ENCODE measurements at places on chromosomes 2 and 18.

DNA sequence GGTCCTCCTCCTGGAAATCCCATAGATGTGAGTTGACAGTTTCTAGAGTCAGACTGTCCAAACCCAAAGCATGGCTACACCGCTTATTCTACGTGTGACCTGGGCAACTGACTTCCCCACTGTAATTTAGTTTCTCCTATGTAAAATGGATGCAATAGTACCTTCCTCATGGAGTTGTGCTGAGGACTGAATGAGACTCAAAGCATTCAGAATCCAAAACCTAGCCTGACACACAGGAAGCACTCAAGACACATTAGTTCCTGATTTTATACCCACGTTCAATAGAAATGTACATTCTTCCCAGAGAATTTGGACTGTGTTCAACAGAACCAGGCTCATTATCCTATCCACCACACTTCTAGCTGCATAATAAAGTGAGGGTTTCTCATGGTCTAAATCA is 88.8 kb downstream of the STK39 start:
- ATAC-seq, result no peak

- no peak for ATAC-seq
Observed at GRCh38 chr18:62721839-62722795, 6.8 kb downstream of the PHLPP1 start.

- ATAC-seq, result peak; percentile 47
Observed at GRCh38 chr2:26251893-26252292, 7.2 kb downstream of the HADHB start.

- no peak for ATAC-seq
Observed at GRCh38 chr2:181670632-181671031, 9.7 kb downstream of the NEUROD1 start.

DNA sequence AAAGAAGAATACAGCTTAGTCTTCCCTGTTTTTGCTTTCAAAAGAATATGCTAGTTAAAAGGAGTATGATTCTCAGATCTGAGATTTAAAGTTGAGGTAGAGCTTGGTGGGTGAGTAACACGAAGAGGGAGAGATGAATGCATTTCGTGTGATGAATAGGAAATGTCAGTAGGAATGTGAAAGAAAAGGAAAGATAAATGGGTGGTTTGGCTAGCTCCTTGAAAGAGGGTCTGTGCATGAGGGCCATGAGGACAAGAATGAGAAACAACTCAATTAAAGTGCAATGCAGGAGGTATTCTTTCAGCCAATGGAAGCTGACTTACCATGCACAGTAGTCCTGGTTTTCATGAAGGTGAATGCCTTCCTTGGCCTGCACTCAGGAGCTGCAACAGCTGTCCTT is 248.2 kb downstream of the HNMT start:
- no peak for ATAC-seq

GRCh38 chr18:63119647-63120046 is 199.9 kb downstream of the BCL2 start:
- ATAC-seq, result peak; percentile 77

GRCh38 chr2:54386585-54386984 is 69.5 kb upstream of the SPTBN1 start:
- ATAC-seq, result no peak

- ATAC-seq, result no peak
Observed at GRCh38 chr2:189047171-189047888, 73.2 kb downstream of the COL3A1 start.

DNA sequence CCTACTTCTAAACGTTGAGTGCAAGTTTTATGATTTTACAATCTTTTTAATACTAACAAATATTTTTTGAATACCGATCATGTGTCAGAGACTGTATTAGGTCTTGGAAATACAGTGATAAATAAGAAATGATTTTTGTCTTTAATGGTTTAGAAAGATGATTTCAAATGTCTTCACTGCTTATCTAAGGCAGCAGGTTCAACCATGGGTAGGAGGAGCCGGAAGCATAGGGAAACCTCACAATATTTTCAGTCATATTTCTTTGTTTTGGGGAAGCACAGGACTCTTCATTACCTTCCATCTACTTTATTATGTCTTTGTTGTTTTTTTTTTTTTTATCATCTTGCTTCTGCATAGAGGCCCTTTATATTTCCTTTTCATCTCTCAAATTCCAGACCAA is 165.2 kb upstream of the EPC2 start:
- ATAC-seq, result no peak

GRCh38 chr2:79740879-79741443 is 228.1 kb downstream of the CTNNA2 start:
- no peak for ATAC-seq

- ATAC-seq, result peak; percentile 90
Observed at GRCh38 chr2:37343537-37344434, 644 bp upstream of the QPCT start.

DNA sequence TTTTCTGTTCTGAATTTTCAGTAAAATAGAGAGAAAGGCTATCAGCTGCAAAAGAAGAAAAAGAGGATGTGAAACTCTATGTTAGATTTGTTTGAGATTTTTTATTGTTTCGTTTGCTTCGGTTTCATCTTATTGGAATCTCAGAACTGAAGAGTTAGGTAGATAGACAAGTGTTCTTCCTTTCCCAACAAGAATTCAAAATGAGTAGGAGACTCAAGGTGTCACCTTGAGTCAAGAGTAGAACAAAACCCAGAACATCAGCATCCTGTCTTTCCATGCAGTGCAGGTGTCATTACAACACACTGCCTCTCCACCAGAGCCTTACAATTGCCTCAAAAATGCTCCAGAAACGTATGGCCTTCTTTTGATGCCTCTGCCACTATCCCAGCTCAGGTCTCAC is 21.1 kb downstream of the NBAS start:
- ATAC-seq, result no peak

GRCh38 chr2:150188177-150188576 is 299.3 kb downstream of the RND3 start:
- ATAC-seq, result peak; percentile 45

- no peak for ATAC-seq
Observed at GRCh38 chr2:76455910-76456309, 745.2 kb upstream of the GCFC2 start.

- no peak for ATAC-seq
Observed at GRCh38 chr2:178088774-178089270, 16.2 kb upstream of the PDE11A start.

- ATAC-seq, result no peak
Observed at GRCh38 chr2:166984797-166985196, 96.5 kb downstream of the XIRP2 start.

DNA sequence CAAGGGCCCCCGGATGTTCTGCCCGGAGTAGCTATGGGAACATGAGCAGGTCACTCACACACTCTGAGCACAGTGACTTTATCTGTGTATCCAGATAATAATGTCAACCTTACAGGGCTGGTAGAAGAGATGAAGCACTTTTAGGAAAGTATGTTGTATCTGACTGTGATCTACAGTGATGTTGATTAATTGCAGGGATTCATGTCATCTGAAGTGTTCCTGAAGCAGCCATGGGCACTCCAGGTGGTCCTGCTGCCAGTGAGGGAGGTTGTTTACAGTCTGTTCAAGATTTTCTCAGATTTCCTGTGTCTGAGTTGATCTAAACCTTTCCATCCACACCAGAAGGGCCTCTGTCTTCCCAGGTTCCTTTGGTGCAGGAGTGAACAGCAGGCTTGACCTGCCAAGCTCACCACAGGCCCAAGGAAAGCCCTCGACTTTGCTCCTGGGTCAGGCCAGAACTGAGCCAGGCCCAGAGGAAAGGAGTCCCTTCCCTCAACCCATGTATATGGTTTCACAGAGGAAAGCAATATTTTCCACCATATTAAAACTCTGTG is 28.0 kb downstream of the KIAA2012 start:
- no peak for ATAC-seq

GRCh38 chr2:48283586-48284269 is 246.2 kb upstream of the STON1 start:
- no peak for ATAC-seq

- 0 out of 3 replicates have a peak, but pooled peaks have one; percentile 27 for ATAC-seq
Observed at GRCh38 chr18:961644-962355, 57.1 kb downstream of the ADCYAP1 start.

DNA sequence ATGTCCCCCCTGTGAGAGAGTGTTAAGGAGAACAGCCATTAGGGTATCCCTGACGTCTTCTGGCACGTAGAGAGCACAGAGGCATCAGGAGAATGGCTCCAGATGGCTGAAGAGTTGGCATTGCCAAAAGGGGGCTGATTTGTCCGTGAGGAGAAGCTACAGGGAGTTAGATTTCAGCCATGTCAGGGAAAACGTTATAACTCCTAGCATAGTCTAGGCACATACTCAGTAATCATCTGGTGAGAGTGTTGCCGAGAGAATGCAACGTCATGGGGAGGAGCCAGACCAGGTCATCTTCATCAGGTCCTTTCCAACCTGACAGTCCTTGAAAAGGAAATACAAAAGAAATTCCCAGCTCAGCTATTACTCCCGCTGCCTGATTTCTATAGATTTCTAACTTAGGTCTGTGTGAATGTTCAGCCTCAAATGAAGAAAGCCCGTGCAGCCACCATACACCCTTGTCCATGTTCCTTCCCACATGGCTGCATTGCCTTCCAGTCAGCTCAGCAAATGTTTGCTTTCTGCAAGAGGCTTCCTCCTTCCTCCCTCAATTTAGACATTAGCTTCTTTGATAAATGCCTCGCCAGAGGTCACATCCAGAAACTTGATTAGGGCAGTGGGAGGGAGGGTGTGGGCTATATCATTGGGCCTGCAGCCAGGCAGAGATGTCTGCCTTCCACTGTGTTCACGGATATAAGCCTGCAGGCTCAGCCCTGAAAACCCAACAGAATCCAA is 93.0 kb downstream of the STPG4 start:
- ATAC-seq, result peak; percentile 0

DNA sequence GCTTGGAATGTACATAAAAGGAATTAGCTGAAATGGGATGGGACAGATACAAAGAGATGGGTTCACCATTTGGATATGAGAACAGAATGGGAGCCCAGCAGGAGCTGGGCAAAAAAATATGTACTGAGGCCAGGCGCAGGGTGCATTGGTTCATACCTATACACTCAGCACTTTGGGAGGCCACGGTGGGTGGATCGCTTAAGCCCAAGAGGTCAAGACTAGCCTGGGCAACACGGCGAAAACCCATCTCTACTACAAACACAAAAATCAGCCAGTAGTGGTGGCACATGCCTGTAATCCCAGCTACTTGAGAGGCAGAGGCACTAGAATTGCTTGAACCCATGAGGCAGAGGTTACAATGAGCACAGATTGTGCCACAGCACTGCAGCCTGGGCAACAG is 30.4 kb downstream of the SCN7A start:
- ATAC-seq, result no peak

GRCh38 chr18:79356435-79356834 is 39.3 kb upstream of the NFATC1 start:
- ATAC-seq, result no peak

- ATAC-seq, result no peak
Observed at GRCh38 chr2:99198103-99198841, 17.3 kb downstream of the MRPL30 start.

DNA sequence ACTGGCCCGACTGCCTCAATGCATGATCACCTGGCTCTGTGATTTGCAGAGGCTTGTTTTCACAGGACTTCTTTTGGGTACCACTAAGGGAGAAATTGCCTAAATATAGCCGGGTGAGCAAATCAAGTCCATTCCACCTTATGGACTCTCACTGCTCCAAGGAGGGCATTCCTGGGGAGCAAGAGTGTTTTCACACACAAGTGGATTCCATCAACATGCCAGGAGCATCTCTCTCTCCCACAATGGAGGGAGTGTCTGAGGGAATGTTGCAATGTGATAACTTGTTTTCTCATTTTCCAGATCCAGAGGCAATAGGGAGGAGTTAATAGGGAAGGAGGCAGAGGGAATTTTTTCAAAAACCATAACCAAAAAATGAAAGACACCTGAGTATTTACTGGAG is 250.7 kb downstream of the SATB2 start:
- no peak for ATAC-seq

DNA sequence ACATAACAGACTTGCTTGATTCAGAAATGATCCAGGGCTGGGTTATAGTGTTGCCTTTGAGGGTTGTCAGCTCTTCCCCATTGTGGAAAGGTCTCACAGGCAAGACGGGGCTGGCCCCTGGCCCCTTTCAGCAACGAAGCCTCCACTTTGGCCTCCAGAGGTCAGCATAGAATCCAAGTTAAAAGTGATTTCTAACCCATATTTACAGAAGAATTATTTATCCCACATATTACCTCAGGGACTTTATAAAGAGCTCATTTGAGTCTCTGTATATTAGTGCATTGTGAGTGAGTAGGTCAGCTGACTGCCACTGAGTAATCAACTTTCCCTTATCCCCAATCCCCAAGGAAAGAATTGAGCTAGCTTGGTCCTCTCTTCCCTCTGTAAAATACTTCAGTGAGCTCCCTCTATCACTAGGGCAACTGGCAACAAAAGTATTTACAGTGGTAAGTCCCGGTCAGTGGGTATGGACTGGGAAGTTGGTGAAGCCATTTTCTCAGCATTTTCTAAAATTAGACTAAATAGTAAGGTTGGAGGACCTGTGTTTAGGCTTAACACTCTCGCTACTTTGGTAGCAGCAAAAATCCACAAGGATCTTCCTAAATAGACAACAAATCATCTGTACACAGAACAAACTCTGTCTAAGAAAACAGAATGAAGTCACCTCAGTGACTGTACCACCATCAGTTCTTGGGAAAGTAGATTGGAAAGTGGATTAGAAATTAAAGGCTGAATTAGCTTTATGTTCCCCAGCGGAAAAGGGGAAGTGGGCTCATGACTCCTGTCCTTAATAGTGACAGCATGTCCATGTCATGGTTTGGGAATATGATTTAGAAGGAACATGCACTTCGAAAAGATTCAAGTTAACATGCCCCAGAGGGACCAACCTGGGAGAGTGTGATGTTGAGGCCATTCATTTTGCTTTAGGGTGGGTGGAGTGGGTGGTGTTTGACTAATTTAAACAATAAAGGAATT is 171.0 kb upstream of the SIX3 start:
- ATAC-seq, result no peak

- ATAC-seq, result peak; percentile 57
Observed at GRCh38 chr18:23453680-23454058, 582 bp downstream of the RIOK3 start.

- peak; percentile 4 for ATAC-seq
Observed at GRCh38 chr2:10452312-10452711, 4.2 kb upstream of the ODC1 start.

All from SK-N-SH treated with all-trans-retinoic acid at 6 μM for 48 hours (cell line).